ENCODE measurements at places on chromosomes 16 and 17.

- no peak for DNase-seq
These were observed 100.0 kb upstream of the ZFHX3 start for GRCh38 chr16:73147958-73148357.

- no peak for DNase-seq
These were observed 9.0 kb upstream of the MAPK3 start for GRCh38 chr16:30131869-30132475.

- DNase-seq = no peak
These were observed 13.4 kb downstream of the MSI2 start for GRCh38 chr17:57269598-57270255.

DNA sequence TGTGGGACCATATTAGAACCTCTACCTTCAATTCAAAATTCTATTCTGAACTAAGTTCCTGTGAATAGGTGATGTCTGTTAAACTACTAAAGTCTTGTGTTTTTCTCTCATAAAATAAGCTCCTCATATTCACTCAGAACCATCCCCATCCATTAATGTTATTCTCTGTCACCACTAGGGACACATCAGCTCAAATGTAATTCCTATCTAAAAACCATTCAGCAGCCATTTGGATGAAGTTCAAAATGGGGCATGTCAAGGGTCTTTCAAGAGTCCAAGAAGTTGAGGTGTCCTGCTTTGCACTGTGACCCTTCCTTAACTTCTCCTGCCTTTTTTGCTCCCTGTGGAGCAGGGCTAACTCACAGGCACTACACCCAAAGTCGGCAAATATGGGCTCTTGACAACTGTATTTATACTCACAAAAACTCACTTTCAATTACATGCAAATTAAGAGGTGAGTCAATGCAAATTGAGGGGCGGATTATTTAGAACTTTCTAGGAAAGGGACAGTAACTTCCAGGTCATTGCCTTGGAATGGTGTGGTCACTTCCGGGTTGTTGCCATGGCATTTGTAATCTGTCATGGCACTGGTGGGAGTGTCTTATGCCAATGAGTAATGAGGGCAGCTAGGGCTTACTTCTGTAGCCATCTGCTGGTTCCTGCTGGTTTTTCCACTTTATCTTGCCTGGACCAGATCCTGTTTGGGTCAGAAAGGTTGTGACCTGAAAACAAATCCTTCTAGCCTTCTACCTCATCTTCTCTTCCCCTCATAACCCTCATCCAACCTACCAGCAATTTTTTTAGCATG is 128.2 kb upstream of the COX10 start:
- no peak for DNase-seq

- DNase-seq = peak; percentile 53
These were observed 34.1 kb downstream of the MAP2K6 start for GRCh38 chr17:69448431-69449102.

- no peak for DNase-seq
These were observed 222.5 kb downstream of the PRKCA start for GRCh38 chr17:66524877-66525276.

DNA sequence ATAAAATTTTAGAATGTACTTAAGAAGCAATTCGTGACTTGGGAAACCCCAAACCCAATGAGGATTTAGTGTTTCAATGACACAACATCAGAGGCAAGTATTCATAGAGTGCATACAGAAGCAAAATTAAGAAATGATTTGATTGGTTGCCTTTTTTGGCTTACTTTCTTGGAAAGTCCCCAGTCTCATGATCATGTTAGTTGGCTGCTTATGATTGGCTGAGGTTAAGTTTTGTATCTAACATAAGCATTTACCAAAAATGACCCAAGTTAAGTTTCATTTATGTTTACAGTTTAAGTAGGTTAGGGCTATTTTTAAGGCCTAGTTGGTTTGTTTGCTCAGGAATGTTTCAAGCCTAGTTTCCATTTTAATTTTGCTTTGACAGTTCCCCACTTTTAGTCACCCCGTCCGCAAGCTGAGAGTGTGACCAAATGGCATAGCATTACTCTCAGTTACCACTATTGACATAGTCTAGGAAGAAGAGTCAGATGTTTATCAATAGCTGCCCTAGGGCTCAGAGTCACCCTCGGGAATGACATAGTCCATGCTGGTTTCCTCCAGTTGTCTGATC is 36.2 kb downstream of the DGKE start:
- DNase-seq = no peak

DNA sequence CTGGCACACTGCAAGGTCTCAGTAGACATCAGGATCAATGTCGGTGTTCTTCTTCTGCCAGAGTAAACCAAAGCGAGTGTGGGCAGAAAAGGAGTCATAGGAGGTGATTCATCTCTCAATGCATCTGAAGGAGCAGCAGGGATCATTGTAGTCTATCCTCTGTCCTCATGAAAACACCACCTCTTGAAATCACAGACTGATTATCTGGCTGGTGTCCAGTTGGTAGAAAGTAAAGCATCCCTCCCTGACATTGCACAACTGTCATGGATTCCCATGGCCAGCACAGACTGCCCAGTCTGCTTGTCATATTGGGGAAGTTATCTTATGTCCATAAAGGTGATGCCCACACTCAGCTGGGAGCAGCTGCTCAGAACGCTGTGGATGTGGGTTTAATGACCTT is 74.1 kb downstream of the ABCC12 start:
- no peak for DNase-seq

- no peak for DNase-seq
These were observed 645 bp upstream of the ELMO3 start for GRCh38 chr16:67198238-67198734.

DNA sequence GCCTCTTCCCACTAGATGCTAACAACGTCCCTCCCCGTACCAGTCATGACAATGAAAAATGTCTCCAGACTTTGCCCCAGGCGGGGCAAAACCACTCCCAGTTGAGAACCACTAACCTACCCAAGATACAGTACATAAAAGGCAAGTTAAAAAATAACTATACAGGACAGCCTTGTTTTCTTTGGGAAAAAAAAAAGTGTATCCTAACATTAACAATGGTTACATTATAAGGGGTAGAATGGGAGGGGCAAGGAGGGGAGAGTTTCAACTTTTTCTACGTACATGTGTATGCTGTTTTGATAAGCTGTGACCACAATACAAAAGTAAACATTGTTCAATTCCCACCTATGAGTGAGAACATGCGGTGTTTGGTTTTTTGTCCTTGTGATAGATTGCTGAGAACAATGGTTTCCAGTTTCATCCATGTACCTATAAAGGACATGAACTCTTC is 94.9 kb downstream of the TOX3 start:
- no peak for DNase-seq

GRCh38 chr17:75317671-75318070 is 28.4 kb upstream of the SLC25A19 start:
- no peak for DNase-seq

DNA sequence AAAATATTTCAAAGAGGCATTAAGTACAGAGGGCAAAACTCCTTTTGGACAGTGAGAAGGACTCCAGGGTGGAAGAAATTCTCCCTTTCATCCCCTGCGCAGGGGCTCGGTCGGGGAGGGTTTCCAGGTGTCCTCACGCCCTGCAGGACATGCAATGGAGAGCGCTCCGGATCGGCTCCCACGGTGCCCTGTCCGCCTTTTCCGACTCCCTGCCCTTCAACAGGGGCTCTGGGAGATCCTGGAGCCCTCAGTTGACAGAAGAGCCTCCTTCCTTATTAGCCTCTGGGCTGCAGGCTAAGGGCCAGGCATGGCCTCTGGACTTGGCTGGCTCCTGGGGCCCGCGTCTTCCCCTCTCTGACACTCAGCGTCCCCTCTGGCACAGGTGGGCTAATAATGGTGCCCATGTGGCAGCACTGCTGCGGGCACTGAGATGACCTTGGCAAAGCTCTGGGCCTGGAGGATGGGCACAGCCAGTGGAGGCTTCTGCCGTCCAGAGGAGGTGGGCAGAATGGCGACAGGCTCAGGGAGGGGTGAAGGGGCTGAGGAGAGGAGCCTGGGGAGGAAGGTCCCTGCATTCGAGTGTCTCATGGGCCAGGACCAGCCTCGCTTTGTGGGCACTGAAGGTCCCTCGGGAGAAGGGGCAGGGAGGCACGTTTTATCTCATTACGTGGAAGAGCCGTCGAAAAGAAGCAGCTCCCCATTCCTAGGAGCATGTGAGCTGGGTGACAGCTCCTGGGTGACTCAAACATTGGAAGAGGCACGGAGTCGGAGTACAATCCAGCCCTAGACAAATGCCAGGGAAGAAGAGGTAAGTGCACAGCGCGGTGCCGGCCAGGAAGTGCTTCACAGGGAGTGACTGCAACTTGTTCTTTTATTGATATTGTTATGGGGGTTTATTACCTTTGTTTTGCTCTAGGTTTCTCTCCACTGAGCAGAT is 161.7 kb downstream of the IRF8 start:
- DNase-seq = no peak

DNA sequence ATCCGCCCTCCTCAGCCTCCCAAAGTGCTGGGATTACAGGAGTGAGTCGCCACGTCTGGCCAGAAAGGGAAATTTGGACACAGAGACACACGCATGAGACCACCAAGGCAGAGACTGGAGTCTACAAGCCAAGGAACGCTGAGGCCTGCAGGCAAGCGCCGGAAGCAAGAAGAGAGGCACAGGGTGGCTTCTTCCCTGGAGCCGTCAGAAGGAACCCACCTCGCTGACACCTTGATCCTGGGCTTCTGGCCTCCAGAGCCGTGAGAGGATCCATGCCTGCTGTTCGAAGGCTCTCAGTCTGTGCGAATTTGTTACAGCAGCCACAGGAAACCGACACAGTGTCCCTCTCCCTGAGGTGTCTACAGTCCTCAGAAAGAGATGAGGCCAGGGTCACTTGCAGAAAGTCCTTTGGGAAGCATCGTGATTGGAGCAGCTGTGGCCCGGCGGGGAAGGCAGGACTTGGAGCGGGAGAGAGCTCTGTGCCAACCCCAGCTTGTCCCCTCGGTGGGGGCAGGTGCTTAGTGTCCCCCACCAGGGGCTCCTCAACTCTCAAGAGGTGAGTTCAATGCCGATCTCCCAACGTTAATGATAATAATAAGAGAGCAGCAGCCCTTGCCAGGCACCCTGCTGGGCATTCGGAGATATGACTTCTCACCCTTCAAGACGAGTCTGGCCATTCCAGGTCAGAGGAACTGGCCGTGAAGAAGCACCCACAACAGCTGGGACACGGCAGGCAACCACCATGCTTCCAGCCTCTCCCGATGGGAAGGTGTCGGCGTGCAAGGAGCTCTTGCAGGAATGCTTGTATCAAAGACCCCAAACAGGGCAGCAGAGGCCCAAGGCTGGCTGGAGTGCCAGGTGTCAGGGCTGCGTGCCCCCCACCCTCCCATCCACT is 68.4 kb upstream of the TNRC6C start:
- no peak for DNase-seq

DNA sequence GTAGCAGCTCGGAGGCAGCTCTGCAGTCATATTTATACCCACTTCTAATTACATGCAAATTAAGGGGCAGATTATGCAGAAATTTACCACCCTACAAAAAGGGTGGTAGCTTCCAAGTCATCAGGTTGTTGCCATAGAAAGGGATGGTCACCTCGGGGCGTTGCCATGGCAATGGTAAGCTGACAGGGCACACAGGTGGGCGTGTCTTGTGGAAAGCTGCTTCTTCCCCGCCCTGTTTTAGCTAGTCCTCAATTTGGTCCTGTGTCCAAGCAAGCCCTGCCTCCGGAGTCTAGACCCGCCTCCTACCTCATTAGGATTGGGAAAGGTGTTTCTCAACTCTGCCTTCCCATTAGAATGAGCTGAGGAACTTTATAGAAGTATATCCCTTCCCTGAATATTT is 98.7 kb downstream of the HS3ST2 start:
- no peak for DNase-seq

DNA sequence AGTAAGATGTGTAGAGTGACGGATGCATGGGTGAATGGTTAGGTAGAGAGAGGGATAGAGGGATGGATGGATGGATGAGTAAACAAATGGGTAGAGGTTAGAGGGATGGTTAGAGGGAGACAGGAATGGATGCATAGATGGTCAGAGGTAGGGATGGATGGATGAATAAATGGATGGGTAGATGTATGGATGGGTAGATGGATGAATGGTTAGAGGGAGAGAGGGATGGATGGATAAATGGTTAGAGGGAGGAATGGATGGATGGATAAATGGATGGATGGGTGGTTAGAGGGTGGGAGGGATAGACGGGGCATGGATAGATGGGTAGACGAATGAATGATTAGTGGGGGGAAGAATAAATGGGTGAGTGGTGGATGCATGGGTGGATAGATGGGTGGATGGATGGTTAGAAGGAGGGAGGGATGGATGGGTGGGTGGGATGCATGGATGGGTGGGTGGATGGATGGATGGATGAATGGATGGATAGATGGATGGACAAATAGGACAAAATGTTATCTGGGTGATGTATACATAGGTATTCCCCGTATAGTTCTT is 29.2 kb upstream of the SNN start:
- DNase-seq = no peak

- no peak for DNase-seq
These were observed 47.4 kb downstream of the PLCG2 start for GRCh38 chr16:81826523-81826922.

DNA sequence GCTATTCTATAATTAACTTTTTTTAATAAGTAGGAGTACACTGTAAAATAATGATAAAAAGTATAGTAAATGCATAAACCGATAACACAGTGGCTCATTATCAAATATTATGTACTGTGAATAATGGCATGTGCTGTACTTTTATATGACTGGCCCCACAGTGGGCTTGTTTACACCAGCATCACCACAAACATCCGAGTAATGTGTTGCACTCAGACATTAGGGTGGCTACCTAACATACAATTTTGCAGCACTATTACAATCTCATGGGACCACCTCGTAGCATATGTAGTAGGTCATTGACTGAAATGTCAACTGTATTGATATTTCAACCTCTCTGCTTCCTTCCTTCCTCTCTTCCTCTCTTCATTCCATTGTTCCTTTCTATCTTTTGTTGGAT is 51.7 kb downstream of the TBX4 start:
- no peak for DNase-seq

- DNase-seq = no peak
These were observed 11.0 kb downstream of the EFTUD2 start for GRCh38 chr17:44887971-44888954.

DNA sequence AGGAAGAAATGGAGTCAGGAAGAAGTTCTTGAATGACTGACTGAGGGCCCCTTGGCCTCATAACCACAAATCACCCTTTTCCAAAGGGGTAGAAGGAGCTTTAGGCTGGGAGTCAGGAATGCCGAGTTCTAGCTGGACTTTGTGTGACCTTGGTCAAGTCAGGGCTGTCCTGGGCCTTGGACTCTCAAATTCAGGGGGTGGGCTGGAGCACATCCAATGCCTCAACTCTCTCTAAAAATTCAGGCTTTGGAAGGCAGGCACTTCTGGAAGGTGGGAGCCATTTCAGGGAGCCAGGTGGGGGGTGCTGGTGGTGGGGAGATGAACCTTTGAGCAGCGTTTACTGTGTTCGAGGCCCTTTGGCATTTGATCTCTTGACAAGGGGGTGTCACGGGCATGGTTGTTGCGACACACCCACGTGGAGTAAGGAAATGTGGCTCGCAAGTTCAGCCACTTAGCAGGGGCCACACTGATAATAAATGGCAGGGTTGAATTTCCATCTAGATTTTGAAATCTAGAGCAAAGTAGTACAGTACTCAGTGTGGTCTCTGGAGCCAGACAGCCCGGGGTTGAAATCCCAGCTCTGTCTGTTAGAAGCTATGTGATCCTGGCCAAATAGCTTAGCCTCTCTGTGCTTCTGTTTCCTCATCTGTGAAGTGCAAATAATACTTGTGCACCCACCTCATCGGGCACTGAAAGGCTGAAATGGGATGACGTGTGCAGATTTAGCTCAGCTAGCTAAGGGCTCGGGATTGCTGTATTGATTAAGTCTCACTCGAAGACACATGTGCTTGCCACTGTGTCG is 47.1 kb upstream of the CIBAR2 start:
- no peak for DNase-seq

GRCh38 chr17:66343531-66344078 is 41.2 kb downstream of the PRKCA start:
- no peak for DNase-seq

- DNase-seq = no peak
These were observed 1.0 kb upstream of the ZNF500 start for GRCh38 chr16:4767872-4768548.
